ENCODE measurements at places on chromosomes 13 and 19. TPM values are rescaled to one million over a fixed set of nuclear protein-coding genes. Genes with fewer than 3 reads are reported as not detected.

Gene RDH8
- not detected for total RNA-seq

Gene HSH2D
- not detected for total RNA-seq

Gene GRIK5
- total RNA-seq = 12.1 TPM

Gene CCDC70
- not detected for total RNA-seq

Gene AMER2
- 0.02 TPM for total RNA-seq

Gene REX1BD
- total RNA-seq = 54.6 TPM

Gene NLRP4
- total RNA-seq = not detected

Gene STARD13
- total RNA-seq = 28.7 TPM

Gene CATSPERD
- total RNA-seq = not detected

Gene FUT3
- total RNA-seq = 0.84 TPM

Gene PRR36
- 1.3 TPM for total RNA-seq

Gene PTGIR
- 0.52 TPM for total RNA-seq

Gene KANK3
- 0.94 TPM for total RNA-seq

Gene ZNF44
- not detected for total RNA-seq

Gene ZNF568
- total RNA-seq = 5.5 TPM

Gene CEACAM16
- total RNA-seq = 0.14 TPM

Gene IPO5
- 154 TPM for total RNA-seq

Gene ARHGAP35
- 57.9 TPM for total RNA-seq

Gene CA11
- 9.5 TPM for total RNA-seq

DNA sequence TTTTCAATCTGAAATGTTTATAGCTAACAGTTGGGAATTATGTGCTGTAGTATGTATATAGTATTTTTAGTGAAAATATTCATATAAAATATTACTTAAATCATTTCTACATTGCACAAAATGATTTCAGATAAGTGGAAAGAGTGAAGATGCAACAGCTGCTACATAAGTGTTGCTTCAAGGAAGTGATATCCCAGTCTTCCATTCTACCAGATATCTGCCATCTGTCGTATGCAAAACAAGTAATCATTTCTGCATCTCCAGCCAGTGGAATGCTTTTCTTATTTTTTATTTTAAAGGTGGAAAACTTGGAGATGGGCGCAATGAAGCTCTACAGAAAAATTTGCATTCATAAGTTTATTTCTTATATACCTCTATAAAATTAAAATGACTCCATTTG, 152.5 kb upstream of the MAB21L1 start:
- no peak for DNase-seq

- DNase-seq = peak; percentile 55
Observed at GRCh38 chr13:28584873-28585381, 74.0 kb upstream of the POMP start.

DNA sequence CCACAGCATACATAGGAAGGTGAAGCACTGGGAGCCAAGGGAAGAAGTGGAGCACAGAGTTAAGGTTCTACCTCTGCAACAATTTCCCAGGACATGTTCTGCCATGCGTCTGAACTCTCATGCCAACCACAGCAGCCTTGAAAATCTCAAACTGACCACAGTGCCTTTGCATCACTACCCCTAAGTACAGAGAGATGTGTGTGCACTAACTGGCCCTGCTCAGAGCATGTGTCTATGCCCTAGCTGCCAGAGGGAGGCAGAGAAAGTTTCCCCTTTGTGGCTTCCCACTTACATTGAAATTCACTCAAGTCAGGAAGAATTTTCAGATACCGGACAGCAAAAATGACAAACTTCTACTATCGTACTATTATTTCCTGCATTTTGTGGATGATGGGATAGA, 26.8 kb upstream of the WDFY2 start:
- no peak for DNase-seq

DNA sequence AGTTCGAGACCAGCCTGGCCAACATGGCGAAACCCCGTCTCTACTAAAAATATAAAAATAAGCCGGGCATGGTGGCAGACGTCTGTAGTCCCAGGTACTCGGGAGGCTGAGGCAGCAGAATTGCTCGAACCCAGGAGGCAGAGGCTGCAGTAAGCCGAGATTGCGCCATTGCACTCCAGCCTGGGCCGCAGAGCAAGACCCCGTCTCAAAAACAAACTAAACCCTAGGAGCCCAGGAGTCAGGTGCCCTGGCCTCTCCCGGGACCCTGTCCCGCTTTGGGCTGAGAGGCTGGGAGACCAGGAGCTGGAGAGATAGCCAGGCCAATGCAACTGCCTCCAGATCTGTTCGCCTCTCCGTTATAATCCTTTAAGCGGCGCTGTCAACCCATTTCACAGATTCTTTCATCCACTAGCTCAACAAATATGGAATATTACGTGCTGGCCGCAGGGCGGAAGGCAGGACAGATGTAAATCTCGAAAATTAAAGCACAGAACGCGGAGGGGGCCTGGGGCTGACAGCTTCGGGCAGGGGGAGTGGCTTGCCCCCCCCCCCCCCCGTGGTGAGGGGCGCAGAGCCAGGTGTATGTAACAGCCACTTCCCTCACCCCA, 5.3 kb upstream of the MYBPC2 start:
- DNase-seq = no peak

GRCh38 chr13:36345438-36346221, 564 bp downstream of the SPART start:
- DNase-seq = peak; percentile 86

- no peak for DNase-seq
Observed at GRCh38 chr19:10797541-10798256, 38.3 kb downstream of the TMED1 start.

GRCh38 chr13:51924756-51925544, 63.2 kb downstream of the CCDC70 start:
- DNase-seq = no peak

GRCh38 chr19:46859637-46860124, 1.1 kb upstream of the ARHGAP35 start:
- DNase-seq = no peak

DNA sequence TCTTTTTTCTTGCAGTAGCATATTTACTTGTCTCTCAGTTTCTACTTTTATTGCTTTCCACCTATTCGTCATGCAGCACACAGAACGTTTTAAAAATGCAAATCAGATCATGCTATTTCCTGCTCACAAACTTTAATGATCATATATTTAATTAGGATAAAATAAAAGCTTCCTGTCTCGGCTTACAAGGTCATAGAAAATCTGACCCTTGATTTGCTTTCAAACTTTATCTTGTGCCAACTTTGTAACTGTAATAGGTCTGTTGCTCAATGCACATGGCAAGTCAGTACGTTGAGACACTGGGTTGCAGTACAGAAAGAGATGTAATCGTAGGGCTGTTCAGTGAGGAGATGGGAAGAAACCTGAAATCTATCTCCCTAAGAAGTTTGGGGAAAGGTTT, 95.6 kb upstream of the CSNK1A1L start:
- DNase-seq = no peak

- DNase-seq = no peak
Observed at GRCh38 chr19:13848798-13849676, 27.9 kb upstream of the NANOS3 start.

DNA sequence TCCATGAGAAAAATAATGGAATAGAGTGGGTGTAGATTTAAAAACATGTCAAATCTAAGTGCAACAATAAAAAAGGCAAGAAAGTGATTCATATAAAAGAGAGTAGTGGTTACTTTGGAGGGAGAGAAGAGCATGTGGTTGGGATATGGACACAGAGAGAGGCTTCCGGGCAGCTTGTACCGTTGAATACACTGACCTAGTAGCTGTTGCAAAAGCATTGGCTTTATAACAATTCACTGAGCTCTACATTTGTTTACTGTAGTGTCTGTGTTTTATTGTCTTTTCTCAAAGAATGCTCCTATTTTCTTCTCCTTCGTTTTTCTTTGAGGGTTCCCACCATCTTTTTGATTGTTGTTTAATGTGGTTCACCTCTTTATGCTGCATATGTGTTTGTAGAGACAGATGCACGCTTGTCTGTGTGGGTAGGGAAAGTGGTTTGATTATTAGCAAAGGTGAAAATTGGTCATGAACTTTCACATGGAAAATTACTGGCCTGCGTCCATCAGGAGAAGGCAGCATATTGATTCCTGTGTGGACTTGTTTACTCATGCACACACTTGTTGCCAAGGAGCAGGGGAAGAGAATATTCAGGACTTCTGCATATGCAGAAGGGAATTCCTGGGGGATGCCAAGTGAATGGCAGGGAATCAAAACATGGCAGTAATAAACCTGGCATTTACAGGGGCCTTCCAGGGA, 29.9 kb upstream of the IRS2 start:
- peak; percentile 40 for DNase-seq

DNA sequence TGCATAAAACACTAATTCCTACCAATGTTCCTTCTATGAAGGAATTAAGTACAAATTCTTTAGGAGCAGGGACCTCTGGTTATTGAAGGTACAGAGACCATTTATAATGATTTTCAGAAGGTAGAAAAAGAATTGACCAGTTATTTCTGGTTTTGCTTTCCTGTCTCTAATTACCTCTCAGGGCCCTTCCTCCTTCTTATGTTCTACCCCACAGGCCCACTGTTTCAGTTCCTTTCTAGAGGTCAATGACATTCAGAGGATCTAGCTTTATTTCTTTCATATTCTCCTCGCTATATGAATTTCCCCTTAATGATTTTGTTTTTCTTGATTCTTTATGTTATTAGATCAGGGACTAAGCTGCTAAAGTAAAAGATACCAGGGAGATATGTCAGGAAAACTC, 345.0 kb upstream of the SPRY2 start:
- no peak for DNase-seq

GRCh38 chr13:97600458-97601075, 166.6 kb downstream of the RAP2A start:
- peak; percentile 41 for DNase-seq

DNA sequence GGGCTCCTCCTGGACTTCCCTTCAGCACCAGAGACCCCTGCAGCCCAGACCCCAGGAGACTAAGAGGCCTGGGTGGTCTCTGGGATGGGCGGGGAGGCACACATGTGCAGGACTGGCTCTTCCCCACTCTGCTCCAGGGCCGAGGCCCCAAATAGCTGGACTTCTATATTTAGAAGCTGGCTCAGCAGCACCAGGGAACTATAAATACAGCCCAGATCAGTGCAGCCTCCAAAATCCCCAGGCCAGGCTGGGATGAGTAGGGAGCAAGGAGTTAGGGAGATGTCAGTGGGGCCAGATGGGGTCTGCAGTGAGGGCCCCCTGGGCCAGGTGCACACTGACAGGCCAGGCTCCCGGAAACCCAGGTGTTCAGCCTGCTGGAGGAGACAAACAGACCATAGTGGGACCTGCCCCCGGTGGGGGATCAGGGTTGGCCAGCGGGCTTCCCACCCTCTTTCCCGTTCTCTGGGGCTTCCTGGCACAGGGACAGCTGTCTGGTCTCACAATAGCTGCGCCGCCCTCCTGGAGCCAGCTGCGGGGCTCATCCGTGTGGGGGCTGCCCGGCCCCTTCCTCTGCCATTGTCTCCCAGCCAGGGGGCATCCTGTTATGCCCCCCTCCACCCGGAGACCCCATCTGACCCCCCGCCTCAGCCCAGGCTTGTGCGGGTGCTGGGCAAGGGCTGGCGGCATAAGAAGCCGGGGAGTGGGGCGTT, 5.5 kb upstream of the ADGRE5 start:
- no peak for DNase-seq

- no peak for DNase-seq
Observed at GRCh38 chr13:113641426-113641825, 16.6 kb downstream of the ATP4B start.

DNA sequence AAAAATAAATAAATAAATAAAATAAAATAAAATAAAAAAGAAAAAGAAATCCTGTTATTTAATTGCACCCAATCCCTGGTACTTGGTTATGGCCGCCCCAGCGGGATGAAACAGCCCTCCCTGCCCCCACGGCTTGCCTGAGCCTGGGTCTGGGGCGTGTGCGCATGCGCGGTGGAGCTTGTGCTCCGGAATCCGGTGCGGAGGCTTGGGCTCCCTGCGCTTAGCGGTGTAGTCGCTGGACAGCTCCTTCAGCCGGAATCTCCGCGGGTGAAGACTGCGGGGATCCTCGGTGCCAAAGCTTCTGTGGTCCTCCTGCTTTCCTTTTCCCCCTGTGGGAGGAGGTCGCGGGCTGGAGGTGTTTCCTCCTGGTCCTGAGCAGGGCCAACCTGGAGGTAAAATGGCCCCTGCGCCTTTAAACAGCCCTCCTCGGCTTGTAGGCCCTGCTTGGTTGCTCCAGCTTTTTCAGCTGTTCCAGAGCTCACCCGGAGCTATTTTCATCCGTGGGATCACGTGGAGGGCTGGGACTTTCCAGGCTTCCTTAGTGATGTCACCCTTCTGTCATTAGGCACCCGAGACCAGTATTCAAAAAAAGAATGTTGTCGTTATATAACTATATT, at the start of gene PLA2G4C:
TSS of gene PLA2G4C (minus strand) at position 468 of the 617 bp plus-strand sequence. CDS start 4,288 bp downstream, outside the sequence.
- peak; percentile 80 for DNase-seq

DNA sequence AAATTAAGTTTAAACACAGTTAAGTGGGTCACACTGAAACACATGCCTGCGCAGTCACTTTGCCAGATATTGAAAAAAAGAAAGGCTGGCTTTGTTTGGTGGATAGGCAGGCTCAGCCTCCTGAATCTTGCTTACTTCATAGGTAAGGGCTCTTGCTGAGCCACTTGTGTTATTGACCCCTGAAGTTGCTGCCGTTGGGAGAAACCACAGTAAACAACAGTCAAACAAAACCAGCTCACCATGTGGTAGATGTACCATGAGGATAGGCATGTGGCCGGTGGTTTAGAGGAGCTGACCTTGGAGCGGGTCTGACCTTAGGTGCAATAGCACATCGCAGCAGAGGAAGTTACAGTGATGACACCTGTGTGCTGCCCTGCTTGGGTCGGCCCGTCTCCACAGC, 52.2 kb downstream of the SPATA13 start:
- DNase-seq = no peak

- no peak for DNase-seq
Observed at GRCh38 chr13:51719394-51719793, 84.6 kb downstream of the DHRS12 start.

- no peak for DNase-seq
Observed at GRCh38 chr13:108860418-108860817, 231.0 kb downstream of the MYO16 start.

GRCh38 chr19:41431426-41432386, 4.5 kb upstream of the B3GNT8 start:
- DNase-seq = no peak

GRCh38 chr19:33434886-33435705, 61.6 kb downstream of the CEBPG start:
- DNase-seq = peak; percentile 17

DNA sequence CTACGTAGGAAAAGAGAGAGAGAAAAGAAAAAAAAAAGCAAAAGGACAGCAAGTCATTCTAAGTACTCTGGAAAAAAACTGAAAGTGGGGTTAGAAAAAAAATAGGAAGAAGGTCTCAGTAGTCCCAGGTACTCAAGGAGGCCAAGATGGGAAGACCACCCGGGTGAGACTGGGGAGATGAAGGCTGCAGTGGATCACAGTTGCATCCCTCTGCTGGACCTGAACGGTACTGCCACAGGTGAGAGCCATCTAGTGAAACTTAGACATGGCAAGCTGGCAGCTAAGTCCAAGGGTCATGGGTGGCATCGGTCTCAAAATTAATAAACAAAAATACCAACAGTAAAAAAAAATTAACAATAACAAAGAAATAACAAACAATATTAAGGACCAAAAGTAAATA, 41.0 kb upstream of the ZNF91 start:
- DNase-seq = no peak

GRCh38 chr13:43240278-43240677, 216.9 kb downstream of the DNAJC15 start:
- DNase-seq = no peak

- peak; percentile 20 for DNase-seq
Observed at GRCh38 chr19:43446746-43447489, 18.5 kb downstream of the LYPD3 start.

GRCh38 chr19:1151917-1152587, 22.0 kb downstream of the SBNO2 start:
- DNase-seq = no peak

- DNase-seq = peak; percentile 31
Observed at GRCh38 chr19:12676384-12676792, 5.3 kb downstream of the DHPS start.

GRCh38 chr13:105841286-105841685, 694.2 kb downstream of the EFNB2 start:
- no peak for DNase-seq

Data from astrocyte (in vitro differentiated cells and primary cell).